NCI-H2107 (cell line): ENCODE measurements at places on chromosomes 13 and 19.

- no peak for DNase-seq
These were observed 10.5 kb downstream of the PMIS2 start for GRCh38 chr19:35596366-35596999.

DNA sequence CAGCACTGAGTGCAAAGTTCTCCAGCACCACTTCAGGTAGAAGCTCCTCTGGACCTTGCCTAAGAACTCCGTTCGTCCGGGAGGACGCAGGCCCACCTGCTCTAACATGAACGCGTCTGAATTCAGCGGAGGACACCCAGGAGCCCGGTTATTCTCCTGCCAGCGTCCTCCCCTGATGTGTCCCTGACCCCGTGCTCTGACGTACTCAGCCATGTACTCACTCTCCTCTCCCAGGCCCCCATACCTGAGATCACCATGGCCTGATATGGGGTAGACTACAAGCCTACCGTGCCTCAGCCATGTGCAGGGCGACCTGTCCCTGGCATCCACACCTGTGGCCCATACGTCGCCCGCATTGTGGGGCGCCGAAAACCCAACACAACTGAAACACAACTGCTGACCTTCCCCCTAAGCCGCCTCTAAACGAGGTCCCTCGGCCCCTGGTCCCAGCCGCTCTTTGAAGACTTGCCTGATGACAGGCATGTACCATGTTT, 744 bp upstream of the ZNF584 start:
- no peak for DNase-seq

DNA sequence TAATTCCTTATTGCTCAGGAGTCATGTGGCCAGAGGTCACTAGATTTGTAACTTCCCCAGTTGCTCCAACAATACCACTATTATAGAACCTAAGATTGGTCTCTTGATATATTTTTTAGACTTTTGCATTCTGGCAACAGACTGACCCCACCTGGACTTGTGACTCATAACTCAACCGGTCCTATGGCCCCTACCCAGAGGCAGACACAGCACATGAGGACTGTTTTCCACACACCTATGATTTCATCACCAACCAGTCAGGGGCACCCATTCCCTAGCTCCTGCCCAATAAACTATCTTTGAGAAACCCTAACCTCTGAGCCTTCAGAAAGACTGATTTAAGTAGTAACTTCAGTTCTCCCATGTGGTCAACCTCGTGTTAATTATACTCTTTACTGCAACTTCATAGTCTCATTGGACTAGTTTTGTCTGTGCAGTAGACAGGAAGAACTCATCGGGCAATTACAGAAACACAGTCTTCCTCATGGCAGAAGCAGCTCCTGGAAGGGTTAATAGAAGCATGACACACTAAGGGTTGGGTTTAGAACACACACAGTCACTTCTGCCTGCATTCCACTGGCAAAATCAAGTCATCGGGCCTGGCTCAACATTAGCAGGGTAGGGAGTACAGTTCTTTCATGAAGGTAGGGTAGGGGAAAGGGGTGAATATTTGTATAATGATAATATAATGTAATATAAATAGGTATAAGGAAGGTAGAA, 251.8 kb downstream of the UQCRFS1 start:
- DNase-seq: no peak

DNA sequence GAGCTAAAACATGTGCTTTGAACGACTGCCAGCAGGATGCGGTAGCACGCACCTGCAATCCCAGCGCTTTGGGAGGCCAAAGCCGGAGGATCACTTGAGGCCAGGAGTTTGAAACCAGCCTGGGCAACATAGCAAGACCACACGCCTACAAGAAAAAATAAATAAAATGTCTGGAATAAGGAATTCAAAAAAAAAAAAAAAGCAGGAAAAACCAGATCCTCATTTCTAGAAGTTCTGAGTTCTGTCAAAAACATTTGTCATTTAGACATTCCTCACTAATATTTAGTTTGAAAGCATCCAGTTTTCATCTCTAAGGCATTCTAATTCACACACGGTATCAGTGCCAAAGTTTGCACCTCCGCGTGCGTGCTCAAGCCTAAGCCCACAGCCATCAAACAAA, 36.9 kb upstream of the USE1 start:
- no peak for DNase-seq

GRCh38 chr13:112636401-112636975, 48.5 kb upstream of the TUBGCP3 start:
- no peak for DNase-seq

DNA sequence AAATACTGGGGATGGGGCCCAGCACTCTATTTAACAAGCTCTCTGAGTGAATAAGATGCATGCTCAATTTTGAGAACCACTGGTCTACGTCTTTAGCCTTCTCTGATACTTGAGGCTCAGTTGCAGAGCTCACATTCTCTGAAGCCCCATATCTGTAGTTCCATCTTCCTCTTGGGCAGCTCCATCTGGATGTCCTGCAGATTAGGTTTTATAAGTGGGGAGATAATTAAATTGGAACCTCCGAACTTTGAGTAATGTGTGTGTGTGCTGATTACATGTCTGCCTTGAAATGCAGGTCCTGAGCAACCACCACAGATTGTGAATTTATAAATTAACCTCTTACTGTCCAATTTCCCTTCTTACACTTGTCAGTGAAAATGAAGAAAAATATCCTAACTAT, 7.2 kb upstream of the RASL11A start:
- DNase-seq: no peak

GRCh38 chr13:111877906-111878305, 189.0 kb upstream of the SOX1 start:
- DNase-seq: no peak
